ENCODE measurements at places on chromosomes 6 and 20.
A peak's percentile ranks its signal among the peaks of the same experiment; 100 is the strongest.

GRCh38 chr6:38774929-38775707 lies 60.0 kb downstream of the DNAH8 start:
- no peak for DNase-seq

- DNase-seq, result no peak
Measured at GRCh38 chr6:111541026-111541681, 58.1 kb upstream of the REV3L start.

DNA sequence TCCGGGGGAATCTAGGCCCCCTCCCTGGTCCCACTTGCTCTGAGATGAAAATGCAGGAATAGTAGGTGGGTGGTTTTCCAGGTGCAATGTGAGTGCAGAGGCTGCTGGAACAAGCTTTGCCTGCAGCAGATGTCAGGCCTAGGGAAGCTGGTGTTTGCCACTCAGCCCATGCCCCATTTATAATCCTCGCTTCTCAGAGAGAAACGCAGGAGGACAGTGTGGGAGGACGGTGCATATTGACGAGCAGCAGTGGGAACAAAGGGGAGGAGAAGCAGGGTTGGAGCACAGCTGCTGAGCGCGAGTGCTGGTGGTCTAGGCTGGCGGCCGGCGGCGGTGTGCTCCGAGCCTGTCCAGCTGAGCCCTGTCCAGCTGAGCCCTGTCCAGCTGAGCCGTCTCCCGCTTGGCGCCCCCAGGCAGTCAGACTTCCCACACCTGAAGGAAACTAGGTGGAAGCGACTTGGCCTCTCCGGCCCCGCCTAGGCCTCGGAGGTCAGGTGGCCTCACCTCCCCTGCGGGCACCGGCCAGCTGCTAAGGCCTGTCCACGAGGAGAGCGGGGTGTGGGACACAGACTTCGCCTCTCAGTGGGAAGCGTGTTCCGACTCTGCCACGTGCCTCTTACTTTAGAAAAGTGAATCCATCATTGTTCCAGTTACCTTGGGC lies 49.7 kb upstream of the FRMD1 start:
- DNase-seq, result no peak

DNA sequence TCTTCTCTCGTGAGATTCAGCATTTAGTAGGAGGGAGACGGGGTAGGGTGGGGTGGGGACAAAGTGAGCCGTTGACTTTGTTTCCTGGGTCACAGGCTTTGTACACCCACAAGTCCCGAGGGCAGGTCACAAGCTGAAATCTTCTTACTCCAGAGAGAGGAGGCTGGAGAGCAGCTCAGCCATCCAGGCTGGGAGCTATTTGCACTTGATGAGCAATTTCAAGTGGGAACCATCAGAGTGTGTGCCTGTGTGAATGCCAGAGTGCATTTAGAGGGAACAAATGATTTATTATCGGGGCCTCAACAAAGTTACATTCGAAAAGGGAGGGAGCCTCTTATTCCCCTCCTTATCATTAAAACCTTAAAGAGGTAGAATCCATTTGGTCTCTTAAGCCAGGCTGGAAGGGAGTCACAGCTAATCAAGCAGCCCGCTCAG lies 155.7 kb upstream of the JARID2 start:
- no peak for DNase-seq

DNA sequence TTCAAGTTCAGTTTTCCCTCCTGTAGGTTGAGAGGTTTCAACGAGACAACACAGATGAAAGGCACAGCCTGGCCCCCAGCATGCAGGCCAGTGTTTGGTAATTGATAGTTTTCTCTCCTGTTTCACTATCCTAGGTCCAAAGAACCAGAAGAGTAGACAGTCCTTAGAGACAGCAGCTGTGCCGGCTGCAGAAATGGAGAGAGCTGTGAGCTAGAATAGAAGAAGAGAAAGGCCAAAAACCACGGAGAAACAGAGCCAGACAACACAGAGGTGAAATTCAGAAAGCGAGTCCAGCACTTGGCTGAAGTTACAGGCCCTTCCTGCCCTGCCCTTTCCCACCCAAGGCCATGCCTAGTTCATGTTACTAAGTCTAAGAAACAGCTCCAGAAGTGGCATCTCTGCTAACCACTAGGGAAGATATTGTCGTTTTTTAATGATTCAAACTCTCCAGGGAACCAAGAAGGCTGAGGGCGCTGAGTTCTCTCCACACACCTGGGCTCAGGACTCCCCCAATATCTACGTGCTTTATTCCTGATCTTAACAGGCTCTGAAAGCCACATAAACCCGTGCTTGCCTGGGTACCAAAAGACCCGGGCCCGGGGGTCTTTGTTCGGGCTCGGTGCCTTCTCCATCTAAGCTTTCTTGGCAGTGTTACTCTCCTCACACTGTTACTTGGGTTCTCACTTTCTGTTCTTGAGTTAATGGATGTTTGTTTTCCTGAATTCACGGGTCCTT lies 16.5 kb upstream of the RBPJL start:
- DNase-seq, result no peak

- DNase-seq, result peak; percentile 63
Measured at GRCh38 chr6:64012351-64013001, 376.9 kb downstream of the PHF3 start.

DNA sequence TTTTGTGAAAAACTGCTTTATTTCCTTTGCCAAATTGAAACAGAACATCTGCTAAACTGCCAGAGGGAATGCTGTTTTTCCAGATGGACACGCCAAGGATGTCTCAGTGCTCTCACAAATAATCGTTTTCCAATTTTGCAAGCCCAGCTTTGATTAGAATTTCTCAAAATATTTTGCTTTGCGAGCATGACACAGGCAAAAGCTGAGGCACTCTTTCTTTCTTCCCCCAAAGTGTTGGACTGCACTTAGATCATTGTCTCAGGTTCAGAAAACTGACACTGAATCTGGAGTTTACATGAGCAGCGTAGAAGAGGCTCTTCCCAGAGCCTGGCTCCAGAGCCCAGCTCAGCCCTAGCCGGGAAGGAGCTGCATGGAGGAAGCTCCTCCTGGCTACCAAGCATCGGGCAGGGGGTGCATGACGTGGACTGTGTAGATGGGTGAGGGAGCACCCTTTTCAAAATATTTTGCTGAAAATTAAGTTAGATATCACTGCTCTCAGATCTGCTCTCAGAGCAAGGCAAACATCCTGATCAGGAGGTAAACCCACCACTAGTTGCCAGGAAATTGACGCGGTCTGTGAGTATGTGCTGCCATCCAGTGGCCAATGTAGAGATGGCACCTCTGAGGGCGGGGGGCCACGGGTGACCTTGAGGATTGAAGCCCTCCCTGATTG lies 107.5 kb downstream of the SLC22A3 start:
- DNase-seq, result peak; percentile 35

DNA sequence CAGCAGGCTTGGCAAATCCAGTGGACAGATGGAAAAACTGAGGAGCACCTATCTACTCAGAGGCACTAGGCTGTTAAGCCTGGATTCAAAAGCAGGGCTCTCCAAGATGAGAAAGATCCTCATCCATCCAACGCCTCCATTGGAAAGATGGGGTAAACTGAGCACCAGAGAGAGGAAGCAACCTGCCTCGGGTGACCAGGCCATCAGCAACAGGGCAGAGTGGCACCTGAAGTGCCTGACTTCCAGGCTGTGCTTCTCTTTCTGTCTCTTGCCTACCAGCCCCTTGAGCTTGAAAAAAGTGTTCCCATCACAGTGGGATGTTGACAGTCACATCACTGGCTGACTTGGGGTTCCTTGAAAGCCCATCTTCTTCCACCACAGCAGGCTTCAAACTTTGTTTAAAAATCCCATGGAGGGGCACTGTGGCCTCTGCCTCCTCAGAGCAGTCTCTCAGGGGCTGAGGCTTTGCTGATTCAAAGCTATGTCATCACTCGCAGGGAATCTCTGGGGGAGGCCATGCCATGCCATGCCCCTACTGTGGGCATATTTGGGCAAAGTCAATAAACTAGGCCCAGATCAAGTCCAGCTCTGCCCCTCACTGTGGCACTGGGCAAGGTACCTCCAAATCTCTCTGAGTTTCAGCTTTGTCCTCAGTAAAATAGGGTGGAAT lies 44.8 kb upstream of the TGM2 start:
- no peak for DNase-seq

DNA sequence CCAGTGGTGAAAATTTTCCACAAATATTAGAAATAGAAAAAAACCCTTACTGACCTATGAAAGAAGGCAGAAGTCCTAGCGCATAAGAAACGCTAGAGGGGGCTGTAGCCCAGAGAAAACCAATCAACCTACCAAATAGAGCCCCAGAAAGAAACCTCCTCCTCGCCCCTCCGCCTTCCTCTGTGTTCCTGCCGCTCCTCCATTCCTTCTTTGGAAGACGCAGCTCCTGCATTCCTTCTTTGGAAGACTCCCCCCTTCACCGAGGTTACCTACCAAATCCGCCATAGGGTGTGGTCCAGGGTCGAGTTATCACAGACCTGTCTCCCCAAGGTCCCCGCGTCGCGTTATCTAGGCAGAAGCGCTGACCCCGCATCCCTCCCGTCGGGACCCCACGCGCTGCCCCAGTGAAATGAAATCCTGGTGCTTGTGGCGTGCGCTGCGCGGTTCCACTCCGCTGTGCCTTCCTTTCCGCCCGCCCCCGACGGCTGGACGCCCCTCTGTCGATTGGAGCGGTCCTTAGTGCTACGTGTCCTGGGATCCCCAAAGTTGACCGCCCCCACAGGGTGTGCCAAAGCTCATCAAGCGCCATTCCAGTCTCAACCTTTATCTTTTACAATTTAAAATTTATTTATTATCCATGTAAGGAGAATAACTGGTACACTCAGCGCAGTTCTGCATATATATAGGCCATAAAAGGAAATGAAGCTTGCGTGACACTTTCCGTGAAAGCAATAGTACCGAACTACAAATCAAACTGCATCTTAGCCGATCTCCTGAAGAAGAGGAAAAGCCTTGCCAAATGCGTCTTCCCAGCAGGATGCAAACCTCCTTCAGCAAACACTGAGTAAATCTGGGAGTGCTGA lies 13.0 kb downstream of the RPP21 start:
- DNase-seq, result peak; percentile 58

DNA sequence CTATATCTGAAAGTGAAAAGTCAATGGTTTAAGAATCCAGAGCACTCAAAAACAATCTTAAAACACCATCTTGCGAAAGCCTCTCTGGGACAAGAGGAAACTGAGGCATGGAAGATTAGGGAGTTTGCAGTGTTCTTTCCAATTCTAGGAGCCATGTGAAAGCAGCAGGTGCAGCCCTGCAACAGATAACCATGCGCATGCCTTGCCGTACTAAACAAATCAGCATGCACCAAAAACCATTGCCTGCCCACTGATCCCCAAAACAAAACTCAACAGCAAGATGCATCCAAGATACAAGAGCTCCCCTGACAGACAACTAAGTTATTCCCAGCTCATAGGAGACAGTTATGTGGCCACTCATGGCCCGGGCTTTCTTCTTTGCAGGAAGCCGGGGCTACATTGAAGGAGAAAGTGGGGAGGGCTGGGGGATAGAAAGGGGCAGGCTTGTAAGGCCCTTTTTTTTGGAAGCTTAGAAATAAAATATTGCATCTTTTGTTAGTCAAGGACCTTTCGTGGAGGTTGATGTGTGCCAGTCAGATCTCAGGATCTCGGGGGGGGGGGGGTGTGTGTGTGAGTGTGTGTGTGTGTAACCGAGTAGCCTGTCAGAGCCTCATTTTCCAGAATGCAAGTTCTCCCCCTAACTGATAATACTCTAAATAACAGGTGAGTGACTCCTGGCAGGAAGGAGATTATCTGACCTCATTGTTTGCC lies 178.4 kb downstream of the MBOAT1 start:
- no peak for DNase-seq
